Suppressor macrophage (primary cell): ENCODE measurements at places on chromosomes 3 and 15.

GRCh38 chr3:192917404-192918274 is at the start of gene MB21D2:
Gene MB21D2, minus strand, starts transcription at chr3:192917856. Its CDS starts 16 bp downstream, at chr3:192917840.
- peak; percentile 75 for DNase-seq

DNA sequence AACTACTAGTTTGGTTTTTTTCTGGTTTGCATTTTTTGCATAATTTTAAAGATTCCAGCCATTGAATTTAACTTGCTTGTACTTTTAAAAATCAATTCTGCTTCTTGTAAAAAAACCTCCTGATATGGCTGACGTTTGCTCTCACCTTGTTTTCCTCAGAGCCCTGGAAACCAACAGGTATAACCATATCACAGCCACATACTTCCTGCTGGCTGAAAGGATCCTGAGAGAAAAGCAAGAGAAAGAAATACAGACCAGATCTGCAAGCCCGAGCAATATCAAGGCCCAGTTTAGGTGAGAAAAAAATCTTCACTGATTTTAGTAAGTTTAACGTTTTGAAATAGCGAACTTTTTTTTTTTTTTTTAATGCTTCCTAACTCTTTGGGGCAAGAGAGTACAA is 56.8 kb downstream of the SNRK start:
- no peak for DNase-seq

GRCh38 chr3:9151240-9151639 is 98.2 kb downstream of the SRGAP3 start:
- DNase-seq = no peak

GRCh38 chr15:40344631-40345120 is 3.9 kb upstream of the CCDC9B start:
- DNase-seq = peak; percentile 78

DNA sequence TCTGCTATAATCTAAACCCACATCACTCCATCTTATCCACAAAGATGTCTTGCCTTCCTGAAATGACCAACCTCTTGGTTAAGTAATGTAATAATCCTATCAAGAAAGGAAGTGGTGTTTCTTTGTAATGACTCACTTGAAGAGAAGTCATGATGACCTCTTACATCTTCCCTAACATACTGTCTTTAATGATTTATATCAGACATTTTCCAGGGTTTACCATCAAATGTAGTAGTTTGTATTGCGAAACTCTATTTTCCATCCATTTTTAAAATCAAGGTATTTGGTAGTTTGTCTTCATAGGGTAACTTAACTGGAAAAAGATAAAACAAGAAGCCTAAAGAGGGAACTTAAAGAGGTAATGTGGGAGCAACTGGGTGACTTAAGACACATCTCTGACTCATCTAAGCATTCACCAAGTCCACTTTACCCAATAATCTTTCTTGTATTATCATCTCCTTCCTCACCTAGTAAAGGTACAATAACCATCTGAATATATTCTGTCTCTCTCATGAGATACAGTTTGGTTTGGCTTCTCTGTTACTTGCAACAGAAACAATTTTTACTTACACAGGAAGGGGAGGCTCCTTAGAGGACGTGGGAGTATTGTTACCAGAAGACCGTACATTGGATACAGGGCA is 5.7 kb upstream of the MAPK6 start:
- peak; percentile 84 for DNase-seq

- DNase-seq = no peak
Measured at GRCh38 chr3:112123548-112123947, 9.5 kb downstream of the GCSAM start.

GRCh38 chr3:179613807-179614206 is 9.2 kb downstream of the NDUFB5 start:
- no peak for DNase-seq
